ENCODE measurements at places on chromosomes 7 and 10.

GRCh38 chr7:28627896-28628295, 215.6 kb downstream of the CREB5 start:
- DNase-seq, result no peak

DNA sequence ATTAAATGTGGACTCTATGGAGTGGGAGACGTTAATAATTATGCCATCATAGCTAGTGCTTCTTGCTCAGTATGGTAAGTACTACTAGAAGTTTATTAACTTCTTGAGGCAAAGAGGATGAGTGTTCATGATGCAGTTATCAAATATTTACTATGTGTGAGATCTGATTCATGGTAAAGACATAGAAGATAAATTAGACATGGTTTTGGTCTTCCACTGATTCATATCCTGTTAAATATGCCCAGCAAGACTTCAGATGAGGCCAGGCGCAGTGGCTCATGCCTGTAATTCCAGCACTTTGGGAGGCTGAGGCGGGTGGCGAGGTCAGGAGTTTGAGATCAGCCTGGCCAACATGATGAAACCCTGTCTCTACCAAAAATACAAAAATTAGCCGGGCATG, 547.1 kb upstream of the ANKRD30A start:
- DNase-seq, result no peak

DNA sequence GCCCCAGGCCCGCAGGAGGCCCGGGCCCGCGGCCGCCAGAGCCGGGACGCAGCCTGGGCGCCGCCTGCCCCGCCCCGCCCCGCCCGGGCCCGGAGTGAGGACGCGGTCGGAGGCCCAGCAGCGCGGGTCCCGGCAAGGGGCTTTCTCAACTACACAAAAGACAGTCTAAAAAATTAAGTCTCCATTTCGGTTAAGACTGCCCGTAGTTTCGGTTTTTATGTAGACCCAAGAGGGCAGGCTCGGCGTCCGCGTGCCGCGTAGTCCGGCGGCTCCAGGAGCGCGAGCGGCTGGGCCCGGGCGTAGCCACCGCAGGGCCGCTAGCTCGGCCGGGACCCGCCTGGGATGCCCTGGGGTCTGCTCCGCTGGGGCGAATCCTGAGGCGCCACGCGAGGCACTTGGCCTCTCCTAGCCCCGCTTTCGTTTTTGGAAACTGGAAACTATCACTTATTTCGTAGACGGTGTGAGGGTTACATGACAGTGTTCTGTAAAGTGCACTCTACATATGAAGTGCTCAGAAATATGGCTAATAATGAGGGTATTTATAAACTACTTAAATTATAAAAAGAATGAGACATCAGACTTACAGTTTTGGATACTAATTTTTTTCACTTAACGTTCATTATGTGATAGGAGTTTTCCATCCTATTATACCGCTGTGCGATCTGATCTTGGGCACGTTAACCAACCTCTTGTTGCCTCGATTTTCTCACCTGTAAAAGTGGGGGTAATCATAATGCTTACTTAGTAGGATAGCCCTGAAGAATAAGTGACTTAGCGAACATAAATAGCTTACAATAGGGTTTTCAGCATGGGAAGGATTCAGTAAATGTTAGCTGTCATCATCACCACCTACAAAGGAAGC, 573 bp downstream of the BLVRA start:
- DNase-seq, result peak; percentile 9

- no peak for DNase-seq
Observed at GRCh38 chr7:113291058-113291457, 172.7 kb upstream of the SMIM30 start.

GRCh38 chr10:32891261-32891660, 66.8 kb downstream of the ITGB1 start:
- DNase-seq, result no peak

- peak; percentile 49 for DNase-seq
Observed at GRCh38 chr7:131231381-131232220, 96.1 kb upstream of the MKLN1 start.

- DNase-seq, result no peak
Observed at GRCh38 chr7:114295522-114295921, 119.1 kb upstream of the FOXP2 start.

GRCh38 chr10:74153123-74153522, 2.1 kb downstream of the ADK start:
- DNase-seq, result no peak

DNA sequence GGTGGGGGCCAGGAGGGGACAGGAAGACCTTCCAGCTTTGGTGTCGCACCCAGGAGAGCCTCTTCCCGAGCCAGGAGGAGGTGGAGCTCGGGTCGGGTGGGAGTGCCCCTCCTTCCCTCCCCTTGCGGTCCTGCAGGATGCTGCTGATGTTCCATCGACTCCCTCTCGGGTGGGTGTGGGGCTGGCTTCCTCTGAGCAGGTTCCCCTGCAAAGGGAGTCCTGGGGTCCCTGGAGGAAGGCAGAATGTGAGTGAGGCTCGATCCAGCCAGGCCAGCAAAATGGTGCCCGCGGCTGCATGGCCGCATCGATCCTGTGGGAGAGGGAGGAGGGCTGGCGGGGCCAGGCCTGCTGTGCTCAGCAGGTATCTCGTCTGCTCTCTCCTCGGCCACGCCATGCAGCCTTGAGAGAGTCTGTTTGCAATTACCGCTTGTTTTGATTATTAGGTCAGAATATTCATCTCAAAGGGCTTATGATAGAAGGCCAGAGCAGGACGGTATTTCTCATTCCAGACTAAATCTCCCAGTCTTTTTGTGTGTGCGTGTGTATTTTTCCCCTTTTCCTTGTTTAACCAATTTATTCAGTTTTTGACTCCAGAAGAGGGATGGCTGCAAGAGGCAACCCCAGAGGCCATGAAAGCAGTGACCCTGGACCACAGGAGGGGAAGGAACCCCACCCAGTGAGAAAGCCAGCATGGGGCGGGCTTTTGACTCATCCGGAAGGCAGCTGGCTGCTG, 137.3 kb upstream of the ZMIZ1 start:
- no peak for DNase-seq

GRCh38 chr10:132965411-132966057, 23.2 kb upstream of the CFAP46 start:
- DNase-seq, result no peak

- DNase-seq, result no peak
Observed at GRCh38 chr10:132783165-132783939, 2.6 kb downstream of the NKX6-2 start.

DNA sequence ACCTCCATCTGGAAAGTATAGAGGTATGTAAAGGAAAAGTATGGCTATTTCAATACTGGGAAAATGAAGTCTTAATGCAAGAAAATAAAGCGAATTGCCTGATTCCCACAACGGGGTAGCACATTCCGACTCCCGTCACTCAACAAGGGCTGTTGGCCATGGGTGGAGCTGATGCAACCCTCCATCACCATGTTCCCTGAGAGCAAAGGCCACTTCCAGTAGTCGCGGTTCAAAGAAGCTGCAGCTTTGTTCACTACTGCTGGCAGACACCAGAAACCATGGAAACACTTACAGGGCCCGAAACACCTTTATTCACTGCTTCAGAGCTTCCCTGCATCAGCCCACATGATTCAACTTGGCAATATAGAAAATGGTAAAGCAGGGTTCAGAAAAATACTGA, 44.0 kb downstream of the TMEM26 start:
- no peak for DNase-seq

- no peak for DNase-seq
Observed at GRCh38 chr7:93475811-93476210, 98.7 kb downstream of the CALCR start.

DNA sequence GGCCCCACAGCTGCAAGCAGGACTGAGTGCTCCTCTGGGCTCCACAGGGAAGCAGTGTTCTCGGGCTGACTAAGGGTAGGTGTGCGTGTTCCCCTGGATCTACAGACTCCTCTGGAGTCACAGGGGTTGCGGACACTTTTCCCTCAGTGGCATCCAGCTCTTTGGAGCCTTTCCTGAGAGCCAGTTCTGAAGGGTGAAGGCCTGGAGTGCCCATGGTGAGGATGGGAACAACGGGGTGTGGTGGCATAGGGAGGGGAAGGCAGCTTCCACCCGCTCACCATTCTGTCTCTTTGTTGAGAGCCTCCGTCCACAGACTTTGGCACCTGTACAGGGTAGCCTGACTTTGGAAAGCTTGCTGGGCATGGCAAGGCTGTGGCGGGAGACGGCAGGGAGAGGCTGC, 104.1 kb upstream of the PCBD1 start:
- no peak for DNase-seq

DNA sequence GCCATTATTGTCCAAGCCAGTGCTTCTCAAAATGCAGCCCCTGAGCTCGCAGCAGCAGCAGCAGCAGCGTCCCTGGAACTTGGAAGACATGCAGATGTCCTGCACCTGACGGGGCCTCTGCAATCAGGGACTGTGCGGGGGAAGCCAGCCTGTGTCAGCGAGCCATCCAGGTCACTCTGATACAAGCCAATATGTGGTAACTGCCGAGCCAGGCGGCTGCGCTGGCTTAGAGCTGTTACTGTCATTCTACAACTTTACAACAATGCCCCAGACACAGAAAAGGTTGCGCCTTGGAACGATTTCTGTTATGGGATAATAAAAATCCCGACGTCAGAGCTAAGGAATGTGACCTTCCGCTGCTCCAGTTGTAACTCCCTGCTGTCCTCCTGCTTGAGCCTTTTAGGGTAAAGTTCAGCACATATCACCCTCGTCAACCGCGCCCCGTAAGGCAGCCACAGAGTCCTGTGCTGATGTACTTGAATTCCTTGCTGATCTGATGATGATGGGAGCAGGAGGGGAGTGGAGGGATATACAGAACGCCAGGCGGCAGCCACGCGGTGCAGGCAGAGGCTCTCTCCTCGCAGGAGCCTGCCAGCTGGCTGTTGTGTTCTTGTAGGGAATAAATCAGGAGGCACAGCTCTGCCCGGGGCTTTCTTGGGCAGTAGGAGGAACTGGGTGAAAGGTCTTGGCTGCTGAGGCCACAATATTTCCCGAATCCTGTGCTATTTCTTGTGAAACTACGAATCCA, 20.0 kb upstream of the CRYGN start:
- DNase-seq, result no peak

DNA sequence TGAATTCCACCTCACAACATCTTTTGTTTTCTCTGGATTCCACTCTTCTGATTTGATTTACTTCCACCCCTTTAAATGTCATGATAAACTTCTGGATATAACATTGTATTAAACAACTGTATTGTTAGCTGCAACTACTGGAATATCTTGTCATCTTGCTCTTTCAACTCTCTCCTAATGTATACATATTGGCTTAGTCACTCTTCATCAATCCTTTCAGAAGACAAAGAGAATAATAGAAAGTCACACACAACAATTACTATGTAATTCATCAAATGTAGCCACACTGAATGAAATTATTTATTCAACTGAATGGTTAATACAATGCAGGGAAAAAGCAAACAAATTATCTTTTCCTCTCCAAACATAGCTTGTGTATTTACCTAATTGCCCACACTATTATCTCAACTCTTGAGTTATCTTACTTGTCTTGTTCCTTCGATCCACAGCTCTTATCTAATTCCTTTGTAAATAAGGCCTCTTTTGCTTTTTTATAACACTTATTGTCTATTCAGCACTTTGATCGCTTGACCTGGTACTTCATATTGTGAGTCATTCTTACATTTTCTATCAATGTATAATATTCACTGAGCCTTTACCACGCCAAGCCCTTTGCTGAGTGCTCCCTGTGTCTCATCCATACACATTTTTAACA, 16.7 kb downstream of the SEMA3A start:
- no peak for DNase-seq

- DNase-seq, result no peak
Observed at GRCh38 chr7:90681336-90682022, 85.4 kb downstream of the CDK14 start.

DNA sequence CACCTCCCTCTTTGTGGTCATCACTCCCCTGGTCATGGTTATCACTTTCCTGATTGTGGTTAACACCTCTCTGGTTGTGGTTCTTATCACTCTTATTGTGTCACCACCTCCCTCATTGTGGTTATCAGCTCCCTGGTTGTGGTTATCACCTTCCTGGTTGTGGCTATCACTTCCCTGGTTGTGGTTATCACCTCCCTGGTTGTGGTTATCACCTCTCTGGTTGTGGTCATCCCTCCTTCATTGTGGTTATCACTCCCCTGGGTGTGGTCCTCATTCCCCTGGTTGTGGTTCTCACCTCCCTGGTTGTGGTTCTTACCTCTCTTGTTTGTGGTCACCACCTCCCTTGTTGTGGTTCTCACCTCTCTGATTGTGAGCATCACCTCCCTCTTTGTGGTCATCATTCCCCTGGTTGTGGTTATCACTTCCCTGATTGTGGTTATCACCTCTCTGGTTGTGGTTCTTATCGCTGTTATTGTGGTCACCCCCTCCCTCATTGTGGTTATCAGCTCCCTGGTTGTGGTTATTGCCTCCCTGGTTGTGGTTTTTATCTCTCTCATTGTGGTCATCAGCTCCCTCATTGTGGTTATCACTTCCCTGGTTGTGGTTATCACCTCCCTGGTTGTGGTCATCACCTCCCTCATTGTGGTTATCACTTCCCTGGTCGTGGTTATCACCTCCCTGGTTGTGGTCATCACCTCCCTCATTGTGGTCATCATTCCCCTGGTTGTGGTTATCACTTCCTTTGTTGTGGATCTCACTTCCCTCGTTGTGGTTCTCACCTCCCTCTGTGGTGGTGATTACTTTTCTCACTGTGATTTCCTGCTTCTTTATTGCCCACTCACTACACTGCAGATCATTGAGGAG, 106.7 kb downstream of the GPR26 start:
- no peak for DNase-seq

DNA sequence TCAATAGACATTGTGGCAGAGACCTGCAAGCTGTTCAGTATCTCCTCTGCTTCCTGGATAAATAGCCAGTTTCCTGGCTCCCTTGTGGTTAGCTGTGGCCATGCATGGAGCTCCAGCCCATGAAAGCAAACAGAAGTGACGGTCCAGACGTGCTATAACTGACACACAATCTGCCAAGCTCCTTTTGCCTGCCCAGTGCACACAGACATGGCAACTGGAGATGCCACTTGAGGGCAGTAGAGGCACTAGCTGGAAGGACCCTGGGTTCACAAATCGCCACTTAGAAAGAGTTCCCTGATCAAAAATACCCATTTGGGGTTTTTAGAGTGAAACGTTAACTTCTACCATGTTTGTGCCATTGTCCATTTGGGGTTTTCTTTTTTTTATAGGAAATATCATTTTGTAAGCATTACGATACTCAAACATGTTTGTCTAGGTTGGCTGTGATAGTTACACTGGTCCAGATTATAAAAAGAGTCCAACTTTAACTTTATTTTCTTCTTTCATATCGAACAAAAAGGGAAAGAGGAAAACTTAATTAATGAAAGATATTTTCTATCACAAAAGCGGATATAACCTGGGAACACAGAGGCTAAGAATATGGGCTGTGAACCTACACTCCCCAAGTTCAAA, 31.3 kb downstream of the KIN start:
- DNase-seq, result no peak

GRCh38 chr10:123057968-123058367, 49.2 kb downstream of the ACADSB start:
- DNase-seq, result no peak

DNA sequence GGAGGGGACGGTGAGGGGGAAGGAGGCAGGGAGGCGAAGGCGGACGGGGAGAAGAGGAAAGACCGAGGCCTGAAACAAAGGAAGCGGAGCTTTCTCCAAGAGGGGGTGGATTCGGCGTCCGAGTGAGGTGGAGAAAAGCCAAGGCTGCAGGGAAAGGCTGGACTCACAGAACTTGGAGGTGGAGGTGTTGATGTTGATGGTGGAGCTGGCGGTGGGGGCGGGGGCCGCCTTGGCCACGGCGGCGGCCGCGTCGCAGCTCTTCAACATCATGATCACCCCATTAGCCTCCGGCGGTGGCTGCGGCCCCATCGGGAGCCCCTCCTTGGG, 578 bp downstream of the CACUL1 start:
- no peak for DNase-seq

GRCh38 chr7:35513828-35514227, 181.1 kb downstream of the HERPUD2 start:
- DNase-seq, result no peak

GRCh38 chr7:106736508-106737201, 75.7 kb upstream of the CCDC71L start:
- peak; percentile 33 for DNase-seq

All from activated gamma-delta T cell treated with Interleukin-2 at 50 U/mL for 16 hours (primary cell).